ENCODE measurements at places on chromosomes 3 and 15.

DNA sequence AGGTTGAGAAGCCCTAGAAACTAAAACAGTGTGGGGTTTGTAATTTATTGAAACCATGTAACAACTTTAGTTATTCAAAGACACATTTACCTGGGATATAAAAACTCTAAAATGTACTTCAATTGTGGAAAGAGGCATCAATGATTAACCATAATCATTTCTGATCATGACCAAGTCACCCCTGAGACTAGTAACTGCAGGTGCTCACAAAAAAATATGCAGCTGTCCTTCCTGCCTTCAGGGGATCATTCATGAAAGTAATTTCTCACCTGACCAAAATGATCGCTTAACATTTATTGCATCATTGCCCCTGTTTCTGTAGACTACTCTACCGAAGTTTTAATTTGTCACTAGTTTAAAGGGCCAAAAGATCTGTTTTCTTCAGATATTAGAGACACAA, 9.0 kb downstream of the ACP3 start:
- no peak for DNase-seq

GRCh38 chr3:42661593-42662022, 8.1 kb downstream of the ZBTB47 start:
- no peak for DNase-seq

DNA sequence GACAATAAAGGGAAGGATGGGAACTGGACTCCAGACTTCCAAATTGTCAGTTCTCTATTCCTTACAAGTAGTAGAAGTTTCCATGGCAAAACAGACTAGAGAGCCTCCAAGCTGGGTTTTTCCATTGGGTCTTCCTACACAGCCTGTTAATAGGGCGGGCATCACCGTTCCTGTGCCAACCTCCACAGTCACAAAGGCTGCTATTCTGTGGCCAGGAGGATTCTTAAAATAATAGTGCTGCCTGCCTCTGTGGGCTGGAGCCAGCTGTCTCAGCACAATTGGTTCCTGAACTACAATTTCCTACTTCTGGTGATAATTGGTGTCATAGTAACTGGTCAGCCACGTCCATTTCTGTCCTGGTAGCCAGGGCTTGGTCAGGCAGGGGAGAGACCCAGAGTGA, 38.6 kb downstream of the LYZL4 start:
- DNase-seq, result no peak

- no peak for DNase-seq
Measured at GRCh38 chr3:135040321-135041240, 245.5 kb downstream of the EPHB1 start.

DNA sequence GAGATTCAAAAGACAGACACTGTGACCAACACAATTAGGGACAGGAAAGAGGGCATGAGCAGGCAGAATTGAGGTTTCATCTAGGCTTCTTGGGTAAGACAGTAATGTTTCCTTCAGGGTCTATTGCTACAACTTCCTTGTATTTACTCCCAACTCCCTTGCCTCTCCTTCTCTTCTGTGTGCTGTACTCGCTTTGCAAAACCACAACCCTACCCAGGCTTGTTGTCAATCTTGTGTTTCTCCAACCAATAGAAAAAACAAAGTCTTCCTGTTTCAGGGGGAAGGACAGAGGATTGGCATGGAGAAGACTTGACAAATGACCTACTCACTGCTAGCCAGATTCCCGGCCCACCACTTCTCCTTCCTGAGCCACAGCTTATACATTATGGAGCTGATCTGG, 36.3 kb upstream of the MASP1 start:
- DNase-seq, result no peak

DNA sequence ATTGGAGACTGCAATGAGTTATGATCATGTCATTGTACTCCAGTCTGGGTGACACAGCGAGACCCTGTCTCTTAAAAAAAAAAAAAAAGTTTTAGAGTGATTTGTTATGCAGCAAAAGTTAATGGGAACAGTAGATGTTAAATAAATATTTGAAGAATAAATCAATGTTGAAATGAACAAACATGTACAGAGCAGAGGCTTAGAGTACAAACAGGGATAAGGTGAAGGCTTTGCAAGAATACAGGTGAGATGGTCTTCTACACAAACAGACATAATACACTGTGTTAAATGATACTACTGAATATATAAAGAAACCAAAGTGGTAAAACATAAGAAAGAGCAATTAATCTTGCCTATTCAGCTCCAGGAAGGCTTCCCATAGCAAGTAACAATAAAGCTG, 265.4 kb downstream of the CNTN3 start:
- no peak for DNase-seq

DNA sequence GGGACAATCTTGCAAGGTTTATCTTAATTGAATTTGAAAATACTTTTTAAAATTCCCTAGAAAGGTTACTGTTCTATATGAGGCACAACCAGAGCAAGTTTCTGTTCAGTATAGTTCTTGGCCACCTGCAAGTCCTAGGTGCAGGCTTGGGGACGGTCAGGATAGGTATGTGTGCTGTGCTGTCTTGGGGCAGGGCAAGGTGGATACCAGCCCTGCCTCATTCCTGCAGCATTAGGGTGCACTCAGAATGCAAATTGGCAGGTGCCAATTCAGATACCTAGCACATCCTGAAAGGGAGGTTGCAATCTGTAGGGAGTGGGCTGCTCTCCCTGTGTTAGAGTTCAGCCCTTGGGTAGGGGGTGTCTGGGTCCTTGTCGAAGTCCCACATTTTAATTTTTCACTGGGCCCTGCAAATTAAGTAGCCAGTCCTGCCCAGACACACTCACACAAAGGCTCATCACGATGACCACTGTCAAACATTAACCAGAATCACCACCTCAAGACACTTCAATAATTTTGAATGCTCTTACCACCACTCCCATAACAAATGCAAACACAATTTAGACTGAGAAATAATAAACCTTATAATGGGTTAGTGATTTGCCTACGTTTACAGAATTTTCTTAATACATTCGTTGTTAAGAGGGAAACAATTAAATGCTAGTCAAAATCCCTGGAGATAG, 838.0 kb upstream of the NR2F2 start:
- DNase-seq, result no peak

DNA sequence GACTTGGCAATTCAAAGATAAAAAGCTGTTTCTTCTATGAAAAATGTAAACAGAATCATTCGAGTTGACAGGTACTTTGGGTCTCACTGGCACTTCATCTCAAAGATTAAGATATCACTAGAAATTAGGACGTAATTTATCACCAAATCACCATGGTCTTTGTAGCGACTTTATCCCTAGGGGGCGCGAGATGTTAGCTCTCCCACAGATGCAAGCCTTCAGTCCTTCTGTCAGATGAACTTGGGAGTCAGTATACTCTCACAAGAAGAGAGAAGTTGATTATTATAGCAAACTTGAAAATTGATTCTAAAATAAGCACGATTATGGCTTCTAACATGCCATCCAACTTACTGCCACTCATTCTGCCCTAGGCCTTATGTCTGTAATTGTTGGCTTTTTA, 150.3 kb downstream of the ALCAM start:
- DNase-seq, result no peak

- DNase-seq, result no peak
Measured at GRCh38 chr15:71716990-71717389, 93.4 kb upstream of the NR2E3 start.

GRCh38 chr15:70488941-70489848, 274.2 kb downstream of the UACA start:
- no peak for DNase-seq

DNA sequence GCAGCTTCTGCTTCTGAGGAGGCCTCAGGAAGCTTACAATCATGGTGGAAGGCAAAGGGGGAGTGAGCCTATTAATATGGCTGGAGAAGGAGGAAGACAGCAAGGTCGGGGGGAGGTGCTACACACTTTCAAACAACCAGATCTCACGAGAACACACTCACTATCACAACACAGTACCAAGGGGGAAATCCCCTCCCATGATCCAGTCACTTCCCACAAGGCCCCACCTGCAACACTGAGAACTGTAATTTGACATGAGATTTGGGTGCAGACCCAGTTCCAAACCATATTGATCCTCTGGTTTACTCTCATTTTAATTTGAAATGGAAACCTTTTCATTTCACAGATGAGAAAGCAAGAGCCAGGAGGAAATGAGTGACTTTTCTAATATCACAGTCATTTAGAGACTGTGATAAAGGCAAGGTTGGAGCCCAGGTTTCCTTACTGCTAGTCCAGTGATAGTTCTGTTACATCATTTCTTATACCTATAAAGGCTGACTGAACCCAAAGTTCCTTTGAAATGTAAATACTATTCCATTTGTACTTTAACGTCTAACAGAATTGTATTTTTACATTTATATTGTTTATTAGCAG, 105.8 kb upstream of the GAP43 start:
- DNase-seq, result no peak

GRCh38 chr3:157692468-157692867, 189.3 kb upstream of the VEPH1 start:
- DNase-seq, result no peak

DNA sequence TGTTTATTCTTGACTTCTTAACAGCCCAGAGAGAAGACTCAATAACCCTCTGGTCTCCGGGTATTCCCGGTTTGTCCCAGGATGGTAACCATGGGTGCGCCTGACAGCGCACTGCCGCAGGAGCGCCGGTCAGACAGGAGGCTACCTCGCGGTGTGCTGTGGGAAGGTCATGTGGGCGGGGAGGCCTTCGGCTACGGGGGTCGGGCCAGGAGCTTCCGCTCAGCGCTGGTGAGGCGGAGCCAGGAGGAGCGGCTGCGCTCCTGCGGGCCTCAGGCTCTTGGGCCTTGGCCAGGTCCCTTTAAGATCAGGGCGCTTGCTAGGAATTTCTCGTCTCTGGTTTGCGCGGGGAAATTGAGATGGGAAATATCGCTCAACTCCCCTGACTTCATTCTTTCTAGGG, 182.3 kb upstream of the NDN start:
- no peak for DNase-seq

- no peak for DNase-seq
Measured at GRCh38 chr3:62039586-62039985, 333.8 kb downstream of the FEZF2 start.

DNA sequence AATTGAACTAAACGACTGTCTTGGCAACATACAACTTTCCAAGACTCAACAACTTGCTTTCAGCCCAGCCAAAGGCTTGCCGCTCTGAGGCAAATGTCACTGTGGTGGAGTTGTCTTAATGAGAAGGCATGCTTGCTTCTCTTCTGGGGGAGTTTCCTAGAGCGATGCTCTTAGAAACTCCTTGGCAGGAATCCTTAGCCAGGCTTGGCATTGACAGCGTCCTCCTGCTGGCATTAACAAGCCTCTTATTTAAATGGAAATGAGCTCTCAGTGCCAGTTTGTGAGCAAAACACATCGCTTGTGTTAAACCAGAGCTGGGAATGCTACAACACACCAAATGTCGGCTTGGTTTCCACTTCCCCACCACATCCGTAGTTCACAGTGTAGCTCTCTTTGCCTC, 265.5 kb upstream of the TPRG1 start:
- DNase-seq, result no peak

GRCh38 chr3:127064391-127065137, 81.6 kb downstream of the PLXNA1 start:
- DNase-seq, result no peak

DNA sequence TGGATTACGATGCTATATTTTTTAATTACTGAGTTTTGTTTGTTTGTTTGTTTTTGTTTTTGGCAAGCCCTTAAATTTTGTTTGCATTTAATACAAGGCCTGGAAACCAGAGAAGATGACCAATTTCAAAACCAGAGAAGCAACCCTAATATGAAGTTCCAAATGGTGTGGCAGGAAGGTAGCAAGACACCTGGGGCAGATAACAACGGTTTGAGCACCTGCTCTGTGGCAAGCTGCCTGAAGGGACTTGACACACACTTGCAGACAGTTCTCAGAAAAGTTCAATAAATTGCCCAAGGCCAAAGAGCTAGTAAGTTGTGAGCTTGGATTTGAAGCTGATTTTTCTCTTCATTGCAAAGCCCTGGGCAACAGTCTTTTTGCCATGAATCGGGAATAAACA, 151.2 kb upstream of the UBE2E1 start:
- no peak for DNase-seq

- DNase-seq, result no peak
Measured at GRCh38 chr3:104909198-104909597, 457.5 kb upstream of the ALCAM start.

- DNase-seq, result no peak
Measured at GRCh38 chr3:20574746-20575145, 388.7 kb upstream of the SGO1 start.

- no peak for DNase-seq
Measured at GRCh38 chr15:72033285-72033684, 84.7 kb downstream of the MYO9A start.

GRCh38 chr3:23949784-23950183, 4.7 kb downstream of the NR1D2 start:
- DNase-seq, result no peak

GRCh38 chr3:78951342-78951945, 816.4 kb downstream of the ROBO1 start:
- DNase-seq, result no peak

DNA sequence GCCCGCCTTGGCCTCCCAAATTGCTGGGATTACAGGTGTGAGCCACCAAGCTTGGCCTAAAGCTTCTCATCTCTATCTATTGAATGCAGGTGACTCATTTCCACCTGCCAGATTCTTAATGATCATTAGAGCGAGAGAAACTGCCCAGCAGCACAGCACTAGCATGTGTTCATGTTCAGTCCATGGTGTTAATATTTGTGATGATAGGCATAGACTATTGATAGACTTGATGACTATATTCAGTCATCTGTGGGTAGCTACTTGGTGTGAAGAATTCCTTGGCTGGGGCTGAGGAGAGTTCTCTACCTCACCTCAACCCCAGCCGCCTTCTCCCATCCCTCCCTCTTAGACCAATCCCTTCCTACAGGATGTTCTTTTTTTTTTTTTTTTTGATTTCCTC, 60.0 kb downstream of the ST6GAL1 start:
- no peak for DNase-seq

DNA sequence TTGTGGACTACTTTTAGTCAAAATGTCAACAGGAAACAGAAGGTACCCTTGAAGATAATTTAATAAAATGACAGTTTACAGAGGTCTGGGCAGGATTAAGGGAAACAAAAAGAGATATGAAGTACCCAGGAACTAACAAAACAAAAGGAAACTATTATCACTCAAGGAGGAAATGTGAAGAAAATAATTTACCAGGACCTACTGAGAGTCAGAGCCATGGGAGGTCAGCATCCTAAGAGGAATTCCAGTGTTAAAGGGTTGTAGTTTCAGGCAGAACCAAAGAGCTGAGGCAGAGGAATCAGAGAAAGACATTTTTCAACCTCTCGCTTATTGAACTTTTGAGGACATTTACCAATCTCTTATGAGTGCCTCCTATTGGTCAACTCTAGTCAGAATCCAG, 408.9 kb upstream of the CBLB start:
- no peak for DNase-seq

- DNase-seq, result no peak
Measured at GRCh38 chr3:133476971-133477375, 77.1 kb downstream of the BFSP2 start.

DNA sequence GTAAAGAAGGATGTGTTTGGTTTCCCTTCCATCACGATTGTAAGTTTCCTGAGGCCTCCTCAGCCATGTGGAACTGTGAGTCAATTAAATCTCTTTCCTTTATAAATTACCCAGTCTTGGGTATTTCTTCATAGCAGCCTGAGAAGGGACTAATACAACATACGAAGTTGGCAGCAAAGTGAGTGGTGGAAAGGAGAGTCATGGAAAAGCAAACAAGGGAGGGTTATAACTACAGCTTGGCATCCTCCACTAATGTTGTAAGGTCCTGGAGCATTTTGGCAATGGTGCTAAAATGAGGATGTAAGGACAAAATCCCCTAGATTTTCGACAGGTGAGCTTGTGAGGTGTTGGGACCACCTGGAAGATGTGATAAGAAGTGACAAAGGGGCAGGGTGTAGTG, 5.8 kb upstream of the TMEM41A start:
- DNase-seq, result no peak
